Effector memory CD4-positive, alpha-beta T cell (primary cell): ENCODE measurements at places on chromosomes 7 and 10.
A peak's percentile ranks its signal among the peaks of the same experiment; 100 is the strongest.

GRCh38 chr7:945147-945555 lies 9.3 kb downstream of the ADAP1 start:
- DNase-seq: no peak

DNA sequence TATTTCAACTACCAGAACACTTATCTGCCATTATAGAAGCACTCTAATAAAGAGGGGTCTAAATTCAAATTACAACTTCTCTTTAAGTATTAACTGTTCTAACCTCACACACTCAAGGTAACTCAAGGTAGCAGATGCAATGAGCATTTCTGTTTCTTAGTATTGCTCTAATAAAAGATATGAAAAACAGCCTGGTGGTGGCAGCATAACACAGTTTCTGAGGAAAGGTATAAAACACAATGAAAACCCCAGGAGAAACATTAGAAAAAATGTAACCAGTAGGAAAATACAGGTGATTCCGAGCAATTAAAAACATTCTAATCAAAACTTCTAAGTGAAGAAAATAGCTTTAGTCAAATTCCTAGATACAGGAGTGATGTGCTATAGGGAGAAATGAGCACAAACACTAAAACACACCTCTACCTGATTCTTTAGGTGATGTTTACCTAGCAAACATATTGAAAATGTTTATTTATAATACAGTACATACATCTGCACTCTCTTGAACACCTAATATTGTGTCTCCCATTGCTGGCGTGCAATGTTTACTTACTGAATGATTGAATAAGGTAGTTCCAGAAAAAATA lies 3.5 kb downstream of the MKRN1 start:
- peak; percentile 41 for DNase-seq

- DNase-seq: no peak
Measured at GRCh38 chr10:122044045-122044661, 55.2 kb downstream of the TACC2 start.

GRCh38 chr7:5450549-5451327 lies 27.1 kb upstream of the TNRC18 start:
- peak; percentile 18 for DNase-seq

- DNase-seq: no peak
Measured at GRCh38 chr7:158956805-158957509, 100.6 kb downstream of the DYNC2I1 start.

DNA sequence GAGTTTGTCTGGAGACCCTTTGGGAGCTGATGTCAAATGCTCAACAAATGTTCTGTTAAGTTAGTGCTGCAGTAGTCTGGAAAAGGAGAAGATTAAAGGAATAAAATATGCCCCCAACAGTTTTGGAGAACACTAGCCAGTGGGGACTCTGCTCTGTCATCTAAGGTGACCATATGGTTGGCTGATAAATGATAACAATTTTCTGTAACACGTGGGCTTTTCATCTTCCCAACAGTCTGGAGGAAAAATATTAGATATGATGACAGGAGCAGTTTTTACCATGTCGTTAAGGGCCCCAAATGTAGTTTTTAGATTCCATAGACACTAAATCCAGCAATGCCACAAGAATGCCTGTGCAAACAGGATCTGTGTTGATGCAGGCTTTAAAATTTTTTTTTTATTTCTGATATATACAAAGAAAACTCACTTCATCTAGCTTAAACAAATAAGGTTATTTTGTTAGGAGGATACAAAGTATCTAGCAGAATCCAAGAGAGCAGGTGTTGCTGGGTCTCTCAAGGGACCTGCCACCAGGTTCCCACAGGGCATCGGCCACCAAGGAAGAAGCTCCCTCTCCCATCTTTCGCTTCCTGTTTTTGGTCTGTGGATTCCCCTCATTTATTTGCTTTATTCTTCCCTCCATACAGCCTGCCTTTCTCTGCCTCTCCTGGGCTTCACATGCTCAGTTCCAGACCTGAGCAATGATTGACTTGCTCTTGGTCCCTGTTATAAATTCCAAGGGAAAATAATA lies 6.2 kb upstream of the CFAP58 start:
- DNase-seq: no peak

DNA sequence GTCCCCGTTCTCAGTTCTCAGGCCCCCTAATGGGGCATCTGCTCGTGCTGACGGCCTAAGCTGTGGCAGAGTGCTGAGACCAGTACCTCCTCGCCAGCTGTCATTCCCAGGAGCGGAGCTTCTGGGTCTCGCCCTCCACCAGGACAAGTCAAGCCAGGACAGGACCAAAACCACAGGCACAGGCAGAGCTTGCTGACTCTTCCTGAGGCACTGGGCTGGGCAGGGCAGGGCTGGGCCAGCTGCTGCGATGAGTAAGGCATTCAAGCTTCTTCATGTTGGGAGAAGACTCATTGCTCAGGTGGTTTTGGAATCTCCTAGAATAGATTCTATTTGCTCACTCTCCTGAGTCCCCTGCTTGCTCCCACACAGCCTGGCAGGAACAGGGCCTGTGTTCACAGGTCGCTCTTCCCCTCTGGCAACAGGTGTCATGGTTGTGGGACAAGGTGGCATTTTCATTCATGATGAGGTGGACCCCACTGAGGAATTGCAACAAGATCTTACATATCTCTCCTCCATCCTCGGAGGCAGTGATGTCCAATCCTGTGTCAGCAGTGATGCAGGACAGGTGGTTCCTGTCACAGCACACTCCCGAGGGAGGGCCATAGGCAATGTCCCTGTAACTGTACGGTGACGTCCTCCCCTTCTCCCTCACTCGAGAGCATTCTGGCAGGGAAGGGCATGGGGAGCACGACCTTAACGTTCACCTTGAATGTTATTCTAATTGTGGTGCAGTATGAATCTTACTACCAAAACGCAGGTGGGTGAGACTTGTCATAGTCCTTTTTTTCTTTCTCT lies 17.0 kb upstream of the SH3PXD2A start:
- DNase-seq: no peak

- no peak for DNase-seq
Measured at GRCh38 chr7:33932221-33932620, 26.9 kb downstream of the BMPER start.

- no peak for DNase-seq
Measured at GRCh38 chr10:78979938-78980337, 88.8 kb upstream of the ZMIZ1 start.

DNA sequence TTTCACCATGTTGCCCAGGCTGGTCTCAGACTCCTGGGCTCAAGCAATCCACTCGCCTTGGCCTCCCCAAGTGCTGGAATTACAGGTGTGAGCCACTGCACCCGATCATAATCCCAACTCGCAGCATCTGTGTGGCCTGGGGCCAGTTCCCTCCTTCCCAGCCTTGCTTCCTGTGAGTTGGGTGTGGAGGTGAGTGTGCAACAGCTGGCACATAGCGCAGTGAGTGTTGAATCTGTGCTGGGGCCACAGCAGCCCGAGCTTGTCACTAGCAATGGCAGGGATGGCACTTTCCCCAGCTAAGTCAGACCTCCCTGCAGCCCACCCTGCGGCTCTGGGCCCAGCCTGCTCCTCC lies 12.2 kb downstream of the TMEM184A start:
- no peak for DNase-seq

- no peak for DNase-seq
Measured at GRCh38 chr7:1787241-1787640, 117.2 kb downstream of the ELFN1 start.
